T-helper 17 cell (primary cell): ENCODE measurements at places on chromosomes 4 and X. TPM values are rescaled to one million over a fixed set of nuclear protein-coding genes. Genes with fewer than 3 reads are reported as not detected.

DNA sequence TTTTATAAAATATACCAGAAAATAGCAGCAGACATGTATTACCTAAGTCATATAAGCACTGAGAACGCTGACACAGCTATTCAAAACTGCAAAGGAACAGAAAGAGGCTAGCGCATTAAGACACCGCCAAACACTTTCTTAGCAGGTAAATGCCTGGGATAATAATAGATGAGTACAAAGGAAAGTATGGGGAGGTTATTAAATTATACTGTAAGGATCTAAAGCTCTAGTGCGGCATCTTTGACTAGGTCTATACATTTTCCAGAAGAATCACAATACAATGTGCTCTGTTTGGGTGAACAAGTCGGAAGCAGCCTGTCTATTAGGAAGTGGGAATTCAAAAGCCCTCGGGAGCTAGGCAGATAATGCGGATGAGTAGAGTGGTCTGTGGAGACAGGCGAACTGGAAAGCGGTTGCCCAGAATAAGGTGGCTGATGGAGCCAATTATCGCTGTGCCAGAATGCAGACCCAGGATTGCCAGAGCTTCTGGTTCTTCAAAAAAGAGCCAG, 443.6 kb upstream of the TENM3 start:
- DNase-seq = no peak

GRCh38 chr4:26133840-26134239, 187.0 kb upstream of the RBPJ start:
- DNase-seq = no peak

DNA sequence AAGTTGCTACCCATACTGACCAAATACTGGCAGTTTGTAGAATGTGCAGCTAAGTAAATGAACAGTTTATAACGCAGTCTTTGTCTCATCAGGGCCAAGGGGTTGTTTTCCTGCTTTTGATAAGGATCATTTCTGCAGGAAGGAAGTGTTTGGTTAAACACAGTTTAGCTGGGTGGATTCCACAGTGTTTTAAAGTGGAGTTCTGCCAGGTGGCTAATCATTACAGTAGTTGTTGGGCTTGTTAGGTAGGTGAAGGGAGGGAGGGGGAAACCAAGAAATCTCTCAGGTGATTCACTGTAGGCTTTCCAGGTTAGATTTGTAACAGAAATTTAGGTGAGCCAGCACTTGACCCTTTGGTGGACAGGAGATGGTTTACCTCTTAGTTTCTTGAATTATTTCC, 58.1 kb downstream of the FNIP2 start:
- DNase-seq = no peak

GRCh38 chr4:144646523-144647094, 653 bp downstream of the HHIP start:
- DNase-seq = no peak

USP26 gene
- total RNA-seq = not detected

DACH2 gene
- total RNA-seq = not detected
